ENCODE measurements at places on chromosomes 2 and 18.

DNA sequence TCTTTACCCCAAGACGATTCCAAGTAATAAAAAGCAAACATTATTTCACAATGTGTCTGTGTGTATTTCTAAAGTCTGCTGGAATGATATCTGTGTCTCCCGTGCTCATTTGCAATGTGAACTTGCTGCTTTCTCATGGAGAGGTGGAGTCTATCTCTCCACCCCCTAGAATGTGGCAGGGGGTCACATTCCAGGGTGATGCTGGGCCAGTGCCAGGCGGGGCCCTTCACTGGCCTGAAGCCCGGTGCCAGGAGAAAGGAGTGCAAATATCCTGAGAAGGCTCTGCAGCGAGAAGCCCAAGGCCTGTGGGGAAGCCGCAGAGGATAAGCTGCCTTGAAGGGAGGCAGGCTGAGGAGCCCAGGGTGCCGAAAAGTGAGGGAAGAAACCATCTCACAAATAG, 26.8 kb upstream of the LDLRAD4 start:
- DNase-seq: peak; percentile 50

DNA sequence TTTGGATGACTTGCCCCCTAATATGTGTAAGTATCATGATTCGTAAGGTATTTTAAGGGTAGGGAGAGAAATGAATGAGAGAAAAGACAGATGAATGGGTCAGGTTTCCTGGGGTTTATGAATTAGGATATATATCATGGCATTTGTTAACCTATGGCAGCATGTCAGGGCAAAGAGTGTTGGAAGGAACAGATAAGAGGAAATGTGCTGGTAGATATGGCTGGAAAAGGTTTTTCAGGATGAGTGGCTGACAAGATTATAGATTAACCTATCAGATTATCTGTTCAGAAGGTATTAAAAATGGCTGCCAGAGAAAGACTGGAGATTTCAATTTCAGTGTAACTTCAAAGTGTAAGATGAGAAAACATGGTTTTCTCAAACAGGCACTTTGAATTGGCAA, 67.8 kb downstream of the SRBD1 start:
- DNase-seq: no peak

GRCh38 chr2:7378591-7378990, 461.4 kb downstream of the RNF144A start:
- no peak for DNase-seq

DNA sequence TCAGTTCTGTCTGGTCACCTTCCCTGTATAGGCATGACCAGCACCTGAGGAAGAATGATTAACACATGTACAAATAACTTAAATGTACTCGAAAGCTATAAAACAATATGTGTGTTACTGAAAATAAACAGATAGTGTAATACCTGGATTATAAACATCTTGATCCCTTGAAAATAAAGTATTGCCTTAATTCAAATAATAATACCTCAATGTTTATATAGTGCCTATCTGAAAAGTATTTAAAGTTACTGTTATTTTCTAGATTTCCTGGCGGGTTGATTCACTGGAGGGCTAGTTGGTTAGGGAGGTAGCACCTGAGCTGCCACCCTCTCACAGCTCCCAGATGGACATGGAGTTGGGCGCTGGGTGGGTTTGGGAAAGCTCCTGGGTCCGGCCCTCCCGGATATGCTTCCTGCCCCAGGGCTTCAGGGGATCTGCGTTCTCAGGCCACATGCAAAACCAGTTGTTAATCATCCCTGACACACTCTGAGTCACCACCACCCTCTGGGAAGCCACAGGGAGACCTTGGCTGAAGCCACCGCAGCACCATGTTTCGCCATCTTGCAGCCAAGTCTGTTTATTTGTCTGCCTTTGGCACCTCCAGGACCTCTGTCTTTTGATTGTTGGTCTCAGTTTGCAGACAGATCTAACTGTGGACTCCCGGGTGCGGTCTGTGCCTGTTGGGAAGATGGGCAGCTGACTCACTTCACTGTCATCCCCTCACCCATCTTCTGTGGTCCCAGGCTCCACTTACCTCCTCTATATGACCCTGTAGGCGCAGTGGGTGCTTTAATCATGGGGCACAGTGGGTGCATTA, 35.3 kb downstream of the RAB31 start:
- DNase-seq: no peak

- no peak for DNase-seq
These were observed 502.2 kb upstream of the SOX11 start for GRCh38 chr2:5190023-5190422.

DNA sequence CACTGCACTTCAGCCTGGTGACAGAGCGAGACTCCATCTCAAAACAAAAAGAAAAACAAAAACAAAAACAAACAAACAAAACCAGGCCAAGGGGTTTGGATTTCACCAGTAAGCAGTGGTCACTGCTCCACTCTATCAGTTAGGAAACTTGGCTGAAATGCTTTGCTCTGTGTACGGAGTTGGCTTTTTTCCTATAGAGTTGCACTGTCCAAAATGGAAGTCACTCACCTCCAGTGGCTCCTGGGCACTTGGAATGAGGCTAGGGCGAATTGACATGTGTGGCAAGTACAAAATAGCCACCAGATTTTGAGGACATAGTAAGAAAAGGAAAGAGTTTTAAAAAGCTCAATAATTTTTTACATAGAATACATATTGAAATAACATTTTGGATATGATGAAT, 228.7 kb downstream of the LOXHD1 start:
- DNase-seq: no peak

- DNase-seq: no peak
These were observed 12.2 kb upstream of the KIF3C start for GRCh38 chr2:25994509-25994908.

DNA sequence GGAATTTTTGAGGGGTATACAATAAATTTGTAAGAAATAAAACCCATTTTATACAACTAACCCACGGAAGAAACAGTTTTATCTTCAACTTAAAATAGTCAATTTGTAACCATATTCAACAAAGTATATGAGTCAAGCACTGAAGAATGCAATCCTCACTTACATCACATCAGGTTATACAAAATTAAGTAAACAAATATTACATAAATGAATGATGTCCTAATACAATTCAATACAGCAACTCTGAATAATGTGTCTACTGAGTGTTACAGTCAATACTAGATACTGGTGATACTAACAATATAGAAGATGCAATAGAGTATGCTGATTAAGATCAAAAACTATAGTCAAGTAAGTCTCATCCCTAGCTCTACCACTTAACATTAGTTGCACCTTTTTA, 58.6 kb downstream of the FANCL start:
- no peak for DNase-seq

- DNase-seq: no peak
These were observed 28.4 kb downstream of the EIPR1 start for GRCh38 chr2:3349211-3349693.

- DNase-seq: no peak
These were observed 5.5 kb downstream of the CEBPZOS start for GRCh38 chr2:37201766-37202165.

DNA sequence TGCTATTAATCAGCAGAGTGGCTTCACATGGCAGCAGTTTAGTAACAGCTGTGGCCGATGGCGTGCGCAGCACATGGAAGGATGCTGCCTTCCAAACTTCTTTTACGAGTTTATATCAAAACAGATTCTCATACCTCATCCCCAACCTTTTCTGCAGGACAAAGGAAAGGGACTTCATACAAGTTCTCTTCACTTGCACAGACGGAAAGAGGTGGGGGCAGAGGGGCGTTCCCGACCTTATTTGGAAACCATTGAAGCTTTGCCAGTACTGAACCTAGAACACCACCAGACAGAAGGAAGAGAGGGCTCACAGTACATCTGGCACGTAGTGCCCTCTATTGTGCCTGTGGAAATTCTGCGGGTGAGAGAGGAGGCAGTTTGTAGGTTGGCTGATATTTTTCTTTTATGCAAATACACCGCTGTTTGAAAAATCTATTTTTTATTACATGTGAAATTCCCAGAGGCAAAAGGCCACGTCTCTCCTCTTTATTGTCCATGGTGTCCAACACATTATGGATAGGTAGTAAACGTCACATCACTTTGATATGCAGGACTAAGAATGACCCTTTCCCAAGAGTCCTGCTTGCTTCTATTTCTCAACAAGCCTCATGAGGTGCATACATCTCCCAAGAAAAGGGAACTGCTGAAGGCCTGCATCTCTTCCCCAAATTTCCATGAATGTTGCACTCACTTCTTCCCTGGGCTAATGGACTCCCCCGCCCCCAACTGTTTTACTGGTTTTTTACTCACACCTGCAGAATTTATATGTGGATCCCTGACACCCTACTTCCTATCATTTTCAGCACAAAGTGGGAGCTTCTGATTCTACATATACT, 31.3 kb downstream of the COLEC12 start:
- DNase-seq: peak; percentile 48

GRCh38 chr18:49520661-49521145, 33.7 kb upstream of the C18orf32 start:
- no peak for DNase-seq

- DNase-seq: peak; percentile 95
These were observed 1.0 kb downstream of the RTN4 start for GRCh38 chr2:55049043-55049820.

DNA sequence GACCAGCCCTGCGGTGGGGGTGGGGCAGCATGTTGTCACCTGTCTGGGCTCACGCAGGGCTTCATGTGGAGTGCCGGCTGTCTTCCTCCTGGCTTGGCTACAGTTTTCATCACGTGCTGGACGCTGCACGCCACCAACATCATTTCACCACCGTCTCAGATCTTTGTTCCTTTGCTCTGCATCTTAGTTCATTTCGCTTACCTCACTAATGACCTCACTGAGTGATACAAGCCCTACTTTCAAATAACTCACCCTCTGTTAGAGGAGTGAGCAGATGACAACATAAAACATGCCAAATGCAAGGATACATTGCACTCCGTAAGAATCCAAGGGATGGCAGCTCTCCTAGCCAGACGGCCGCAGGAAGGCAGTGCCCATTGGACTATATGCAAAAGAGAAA, 527.5 kb downstream of the GALR1 start:
- no peak for DNase-seq

DNA sequence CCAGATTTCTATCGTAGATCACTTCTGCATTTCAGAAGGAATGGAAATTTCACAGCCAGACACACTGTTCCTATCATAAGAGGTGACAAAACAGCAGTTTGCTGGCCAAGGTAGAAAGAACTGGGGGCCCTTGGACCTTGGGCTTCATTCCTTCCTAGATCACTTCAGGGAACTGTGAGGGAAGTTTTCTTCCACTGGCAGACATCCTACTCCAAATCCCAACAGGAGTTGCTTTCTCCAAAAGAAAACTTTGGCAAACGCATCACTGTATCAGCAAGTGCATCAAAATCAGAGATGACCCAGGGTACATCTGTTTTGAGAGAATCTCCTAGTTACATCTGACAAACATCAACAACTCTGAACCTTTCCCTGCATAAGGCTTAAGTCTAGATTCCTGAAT, 348.4 kb upstream of the KLHL29 start:
- no peak for DNase-seq

DNA sequence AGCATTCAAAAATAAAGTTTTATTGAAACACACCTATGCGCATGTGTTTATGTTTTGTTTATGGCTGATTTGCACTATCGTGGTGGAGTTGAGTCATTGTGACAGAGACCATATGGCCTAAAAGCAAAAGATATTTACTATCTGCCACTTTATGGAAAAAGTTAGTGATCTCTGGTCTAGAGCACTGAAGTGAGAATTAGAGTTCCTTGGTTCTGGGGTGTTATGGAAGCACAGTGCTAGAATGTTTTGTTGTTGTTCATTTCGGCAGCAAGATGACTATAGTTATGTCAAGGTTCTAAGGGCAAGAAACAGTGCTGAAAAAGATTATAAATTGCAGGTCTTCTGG, 416.5 kb downstream of the SLC4A3 start:
- no peak for DNase-seq

DNA sequence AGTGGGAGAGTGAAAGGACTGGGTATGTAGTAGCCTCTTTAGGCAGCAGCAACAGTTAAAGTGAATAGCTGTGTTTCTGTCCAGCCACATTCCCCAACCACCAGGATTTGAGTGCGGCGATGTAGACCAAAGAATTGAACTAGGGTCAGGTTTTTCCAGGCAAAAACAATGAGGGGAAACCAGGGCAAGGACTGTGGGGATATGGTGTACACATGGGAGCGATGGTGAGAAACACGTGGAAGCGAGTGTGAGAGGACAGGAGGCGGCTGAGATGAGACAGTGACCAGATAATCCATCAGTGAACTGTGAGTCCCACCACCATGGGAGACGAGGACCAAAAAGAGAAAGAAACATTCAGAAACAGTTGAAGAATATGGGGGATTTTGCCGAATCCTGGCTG, 409.5 kb downstream of the TSN start:
- DNase-seq: no peak

GRCh38 chr2:84840306-84840705, 40.6 kb downstream of the TRABD2A start:
- DNase-seq: no peak

- peak; percentile 82 for DNase-seq
These were observed 14.2 kb downstream of the ECEL1 start for GRCh38 chr2:232473467-232473890.

DNA sequence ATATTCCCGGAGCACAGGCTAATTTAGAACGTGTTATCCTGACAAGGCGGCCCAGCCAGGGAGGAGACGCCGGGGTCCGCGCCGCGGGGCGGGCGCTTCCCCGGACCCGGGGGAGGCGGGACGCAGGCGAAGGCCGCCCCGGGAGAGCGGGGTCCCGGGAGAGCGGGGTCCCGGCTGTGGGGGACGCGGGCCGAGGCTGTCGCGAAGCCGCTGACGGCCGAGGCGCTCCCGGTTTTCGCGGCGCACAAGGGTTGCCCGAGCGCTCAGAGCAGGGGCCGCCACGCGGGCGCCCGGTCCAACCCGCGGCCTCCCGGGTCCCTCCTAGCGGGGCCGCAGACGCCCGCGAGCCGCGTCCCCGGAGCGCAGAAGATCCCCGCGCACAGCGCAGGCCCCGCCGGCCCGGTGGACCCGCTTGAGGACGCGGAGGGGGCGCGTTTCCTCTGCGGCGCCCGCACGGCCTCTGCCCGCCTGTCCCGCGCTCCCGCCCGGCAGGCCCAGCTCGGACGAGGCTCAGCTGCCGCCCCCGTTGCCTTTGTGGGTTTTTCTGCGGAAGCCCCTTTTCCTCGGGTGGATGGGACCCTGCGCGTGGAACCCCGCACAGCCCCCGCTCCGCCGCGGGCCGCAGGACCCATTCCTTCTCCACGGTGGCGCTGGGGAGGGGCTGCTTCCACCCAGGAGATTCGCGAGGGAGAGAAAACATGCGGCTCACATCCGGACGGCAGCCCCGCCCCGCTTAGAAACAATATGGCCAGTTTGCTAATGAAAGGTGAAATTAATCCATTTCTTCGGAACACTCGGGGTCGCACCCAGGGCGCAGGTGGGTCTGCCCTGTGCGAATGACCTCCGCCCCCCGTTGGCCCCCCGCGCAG, 9.6 kb upstream of the KCNG2 start:
- DNase-seq: peak; percentile 48

GRCh38 chr2:191500884-191501560, 176.9 kb upstream of the NABP1 start:
- DNase-seq: peak; percentile 55

- peak; percentile 22 for DNase-seq
These were observed 447.3 kb downstream of the KCNJ3 start for GRCh38 chr2:155145758-155146229.

DNA sequence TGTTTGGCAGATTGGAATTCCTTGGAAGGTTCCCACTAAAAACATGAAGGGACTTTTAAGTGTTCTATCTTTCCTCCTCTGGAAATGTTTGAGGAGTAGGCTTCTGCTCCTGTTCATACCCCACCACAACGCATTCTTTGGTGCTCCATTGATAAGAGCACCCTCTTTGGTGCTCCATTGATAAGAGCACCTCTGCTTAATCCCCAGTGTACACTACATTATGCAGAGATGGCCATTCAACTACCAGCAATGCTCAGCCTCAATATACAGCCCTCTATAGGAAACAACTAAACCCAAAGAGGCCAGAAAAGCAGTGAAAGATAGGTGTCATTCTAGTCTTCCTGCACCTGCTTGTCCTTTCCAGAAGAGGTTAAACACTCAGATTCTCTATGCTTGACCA, 1.8 kb upstream of the CHAC2 start:
- no peak for DNase-seq
